Metanephros (tissue), 2 donors: ENCODE measurements at places on chromosomes 4 and X. TPM values are rescaled to one million over a fixed set of nuclear protein-coding genes. Genes with fewer than 3 reads are reported as not detected.

ACE2 gene
- total RNA-seq: 16.9 TPM

GNRHR gene
- total RNA-seq: not detected

STOX2 gene
- total RNA-seq: 16.0 TPM

P2RY8 gene
- 2.9 TPM for total RNA-seq

ELMOD2 gene
- 24.8 TPM for total RNA-seq

TMPRSS11F gene
- not detected for total RNA-seq

FAAH2 gene
- 10.5 TPM for total RNA-seq

DMRTC1B gene
- total RNA-seq: 2.5 TPM

GDPD2 gene
- total RNA-seq: 0.58 TPM

UGT2A1 gene
- total RNA-seq: 8.8 TPM

RAB40AL gene
- 1.2 TPM for total RNA-seq

GPC4 gene
- total RNA-seq: 23.4 TPM

DCAF12L2 gene
- total RNA-seq: 4.0 TPM

NWD2 gene
- total RNA-seq: 0.06 TPM

TAF7L gene
- 0.18 TPM for total RNA-seq

SMR3B gene
- not detected for total RNA-seq

PAGE5 gene
- not detected for total RNA-seq

TMEM47 gene
- 44.8 TPM for total RNA-seq

AMBN gene
- 0.47 TPM for total RNA-seq

TMSB15C gene
- 7.9 TPM for total RNA-seq

IDS gene
- 40.8 TPM for total RNA-seq

PACRGL gene
- 65.8 TPM for total RNA-seq

LINC00632 gene
- total RNA-seq: 33.0 TPM

RTL9 gene
- 0.18 TPM for total RNA-seq

FRMD7 gene
- total RNA-seq: 1.1 TPM

GAGE12J gene
- not detected for total RNA-seq

MXRA5 gene
- total RNA-seq: 23.9 TPM

PPID gene
- total RNA-seq: 30.1 TPM

HPGDS gene
- 5.1 TPM for total RNA-seq

MAGEA10 gene
- total RNA-seq: not detected

ADH6 gene
- 8.8 TPM for total RNA-seq

PAK3 gene
- 4.3 TPM for total RNA-seq

COL25A1 gene
- total RNA-seq: 27.4 TPM

MYOZ2 gene
- 10.6 TPM for total RNA-seq

WWC2 gene
- total RNA-seq: 51.9 TPM

FHL1 gene
- total RNA-seq: 384 TPM

SPANXN2 gene
- not detected for total RNA-seq

PDZD4 gene
- 10.6 TPM for total RNA-seq

S100G gene
- total RNA-seq: not detected

SOWAHB gene
- total RNA-seq: 7.1 TPM

TNIP3 gene
- 1.5 TPM for total RNA-seq

EFHC2 gene
- 4.4 TPM for total RNA-seq

ATOH1 gene
- total RNA-seq: not detected

OTUD6A gene
- not detected for total RNA-seq

DCHS2 gene
- 11.1 TPM for total RNA-seq

NLGN3 gene
- 2.2 TPM for total RNA-seq

ABLIM2 gene
- 11.1 TPM for total RNA-seq

VCX3A gene
- total RNA-seq: not detected

PI4K2B gene
- 11.2 TPM for total RNA-seq

SLIT2 gene
- total RNA-seq: 33.7 TPM

PABPC1L2B gene
- total RNA-seq: not detected

TEX13B gene
- total RNA-seq: not detected
